ENCODE measurements at places on chromosomes 2 and 18. TPM values are rescaled to one million over a fixed set of nuclear protein-coding genes. Genes with fewer than 3 reads are reported as not detected.

The ITGAV gene
- total RNA-seq = 67.1 TPM

The CD226 gene
- 0.36 TPM for total RNA-seq

The NIFK gene
- total RNA-seq = 36.7 TPM

The EPG5 gene
- 26.1 TPM for total RNA-seq

The NTSR2 gene
- not detected for total RNA-seq

The SESTD1 gene
- 37.1 TPM for total RNA-seq

The KHK gene
- 3.9 TPM for total RNA-seq

The BMP10 gene
- total RNA-seq = not detected

The HES6 gene
- 19.9 TPM for total RNA-seq

The AGXT gene
- total RNA-seq = not detected

The AP1S3 gene
- 0.14 TPM for total RNA-seq

The PSTPIP2 gene
- 7.6 TPM for total RNA-seq
